ENCODE measurements at places on chromosomes 1 and 21.

GRCh38 chr1:155107309-155108264 lies 20.1 kb upstream of the EFNA1 start:
- no peak for DNase-seq

- DNase-seq, result no peak
Measured at GRCh38 chr1:28509705-28510272, 3.9 kb downstream of the RCC1 start.

- no peak for DNase-seq
Measured at GRCh38 chr1:156480016-156480370, 20.6 kb downstream of the MEF2D start.

DNA sequence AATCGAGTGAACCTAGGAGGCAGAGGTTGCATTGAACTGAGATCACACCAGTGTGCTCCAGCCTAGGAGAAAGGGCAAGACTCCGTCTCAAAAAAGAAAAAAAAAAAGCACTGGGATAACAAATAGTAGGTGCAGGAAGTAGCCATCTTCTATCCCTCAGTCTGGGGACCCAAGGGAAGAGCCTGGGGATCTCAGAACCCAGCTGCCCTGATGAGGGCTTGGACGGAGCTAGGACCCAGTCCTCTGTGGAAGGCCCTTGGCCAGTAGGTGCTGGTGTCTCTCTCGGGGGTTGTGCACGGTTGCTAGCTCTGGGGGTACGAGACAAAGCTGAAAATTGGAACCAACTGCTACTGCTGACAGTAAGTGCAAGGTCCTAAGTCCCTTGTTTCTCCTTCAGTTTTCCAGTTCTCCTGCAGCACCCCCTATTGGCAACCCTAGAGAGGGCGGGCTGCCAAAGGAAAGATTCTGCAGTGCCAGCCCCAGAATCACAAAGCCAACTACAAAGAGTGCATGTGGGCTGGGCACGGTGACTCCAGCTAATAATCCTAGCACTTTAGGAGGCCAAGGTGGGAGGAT lies 57.6 kb upstream of the KIF1B start:
- no peak for DNase-seq

DNA sequence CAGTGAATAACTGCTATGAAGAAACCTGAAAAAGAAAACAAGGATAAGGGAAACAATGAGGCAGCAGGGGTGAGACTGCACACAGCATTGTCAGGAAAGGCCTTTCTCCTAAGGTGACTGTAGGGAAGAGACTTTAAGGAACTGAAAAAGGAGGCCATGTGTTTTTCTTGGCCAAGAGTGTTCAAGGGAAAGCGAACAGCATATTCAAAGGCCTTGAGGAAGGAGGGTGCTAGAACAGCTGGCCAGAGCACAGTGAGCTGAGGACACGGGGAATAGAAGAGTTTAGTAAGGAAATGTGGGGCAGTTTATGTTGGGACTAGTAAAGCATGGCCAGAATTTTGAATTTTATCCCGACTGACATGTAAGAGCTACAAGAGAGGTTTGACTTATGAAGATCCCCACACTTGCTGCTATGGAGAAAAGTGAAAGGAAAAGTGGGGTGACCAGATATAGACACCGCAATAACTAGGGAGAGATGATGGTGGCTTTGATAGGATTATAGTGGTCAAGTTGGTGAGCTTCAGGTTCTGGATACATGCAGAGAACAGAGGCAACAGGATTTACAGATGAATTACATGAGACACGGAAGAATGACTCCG lies 1.4 kb downstream of the RWDD2B start:
- no peak for DNase-seq

DNA sequence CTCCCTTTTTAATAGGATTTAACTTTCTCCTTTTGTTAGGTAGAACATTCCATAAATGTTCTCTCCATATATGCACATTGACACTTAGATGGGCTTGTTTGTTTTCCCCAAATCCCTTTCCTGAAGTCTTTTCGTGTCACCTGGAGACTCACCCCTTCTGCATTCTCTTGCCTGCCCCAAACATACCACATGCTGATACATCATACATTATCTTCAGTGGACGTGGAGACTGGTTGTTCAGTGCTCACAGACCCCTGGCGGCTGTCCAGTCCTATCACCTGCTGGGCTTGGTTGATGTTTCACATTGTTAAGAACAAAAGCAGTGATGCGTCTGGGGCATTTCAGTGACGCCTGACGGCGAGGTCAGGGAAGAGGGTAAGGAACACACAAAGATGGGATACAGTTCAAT lies 22.2 kb downstream of the FMOD start:
- DNase-seq, result peak; percentile 54

GRCh38 chr1:12745126-12745991 lies 641 bp upstream of the CFAP107 start:
- no peak for DNase-seq

DNA sequence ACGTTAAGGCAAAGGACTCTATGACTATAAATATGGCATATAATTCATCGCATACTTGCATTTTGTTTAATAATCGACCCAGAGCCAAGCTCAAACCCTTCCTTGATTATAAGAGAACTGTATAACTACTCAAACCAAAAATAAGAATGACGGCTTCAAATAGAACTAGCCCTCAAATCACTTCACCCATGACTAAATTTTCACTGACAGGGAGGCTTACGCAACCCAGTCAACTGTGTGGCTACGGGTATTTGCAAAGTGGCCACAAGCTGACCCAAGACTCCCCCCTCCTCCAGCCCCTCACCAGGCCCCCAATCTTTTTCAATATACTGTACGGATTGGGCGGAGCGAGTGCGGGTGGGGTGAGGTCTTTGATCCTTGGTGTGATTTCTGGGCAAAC lies 268.3 kb downstream of the ASTN1 start:
- DNase-seq, result peak; percentile 40

DNA sequence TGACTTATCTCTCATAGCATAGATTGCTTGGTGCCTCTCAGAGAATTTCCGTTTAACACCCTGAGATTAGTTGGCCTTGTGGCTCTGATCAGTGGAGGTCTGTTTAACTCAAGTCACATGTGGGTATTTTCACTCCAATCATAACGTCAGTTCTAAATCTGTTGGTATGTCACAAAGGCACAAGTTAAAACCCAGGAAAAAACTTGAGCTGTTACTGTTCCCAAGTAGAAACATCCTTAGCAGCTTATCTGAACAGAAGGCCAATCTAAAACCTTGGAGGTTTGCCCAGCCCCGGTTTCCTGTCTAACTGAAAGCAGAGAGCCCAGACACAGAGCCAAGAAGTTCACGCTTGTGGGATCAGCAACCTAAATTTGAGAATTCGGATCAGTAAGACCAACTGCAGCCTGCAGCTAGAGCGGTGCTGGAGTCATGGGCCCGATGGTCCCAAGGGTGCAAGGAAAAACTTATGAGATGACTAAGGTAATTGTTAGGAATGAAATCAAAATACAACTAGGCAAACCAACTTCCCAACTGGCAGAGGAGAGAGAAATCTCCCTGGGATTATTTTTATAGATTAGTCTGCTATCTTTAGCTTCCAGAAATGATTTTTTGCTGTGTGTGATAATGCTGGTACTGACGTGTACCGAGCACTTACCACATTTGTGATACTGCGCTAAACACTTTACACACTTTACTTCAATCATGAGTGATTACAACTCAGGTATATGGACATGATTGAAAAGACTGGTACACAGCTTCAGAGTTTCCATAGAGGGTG lies 90.2 kb upstream of the C1orf21 start:
- no peak for DNase-seq

DNA sequence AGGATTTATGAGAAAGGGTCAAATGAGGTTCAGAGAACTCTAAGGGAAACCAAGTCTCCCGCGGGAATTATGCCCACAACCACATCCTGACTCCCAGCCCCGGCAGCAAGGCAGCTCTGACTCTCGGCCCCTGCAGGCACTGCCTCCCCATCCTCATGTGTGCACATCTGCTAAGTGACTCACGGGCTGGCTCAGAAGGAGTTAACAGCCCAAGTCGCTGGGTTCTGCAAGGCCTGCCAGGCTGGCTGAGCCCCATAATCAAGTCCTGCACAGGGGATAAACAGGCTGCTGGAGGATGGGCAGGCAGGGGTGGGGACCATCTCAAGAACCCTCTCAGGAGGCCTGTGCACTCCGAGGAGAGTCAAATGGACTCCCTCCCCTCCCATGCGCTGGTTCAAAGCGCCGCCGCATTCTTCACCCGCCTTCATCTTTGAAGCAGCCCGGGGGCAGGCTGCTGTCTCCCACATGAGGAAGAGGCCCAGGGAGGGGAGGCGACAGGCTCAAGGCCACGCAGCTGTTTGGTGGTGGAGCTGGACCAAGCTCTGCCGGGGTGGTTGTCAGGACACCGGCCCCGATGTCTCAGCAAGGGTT lies 344.3 kb downstream of the MATN1 start:
- peak; percentile 53 for DNase-seq

GRCh38 chr1:96808191-96808590 lies 86.6 kb downstream of the PTBP2 start:
- no peak for DNase-seq

- DNase-seq, result no peak
Measured at GRCh38 chr21:26851109-26851944, 6.1 kb upstream of the ADAMTS1 start.

- DNase-seq, result no peak
Measured at GRCh38 chr1:53615101-53615500, 123.9 kb downstream of the GLIS1 start.

DNA sequence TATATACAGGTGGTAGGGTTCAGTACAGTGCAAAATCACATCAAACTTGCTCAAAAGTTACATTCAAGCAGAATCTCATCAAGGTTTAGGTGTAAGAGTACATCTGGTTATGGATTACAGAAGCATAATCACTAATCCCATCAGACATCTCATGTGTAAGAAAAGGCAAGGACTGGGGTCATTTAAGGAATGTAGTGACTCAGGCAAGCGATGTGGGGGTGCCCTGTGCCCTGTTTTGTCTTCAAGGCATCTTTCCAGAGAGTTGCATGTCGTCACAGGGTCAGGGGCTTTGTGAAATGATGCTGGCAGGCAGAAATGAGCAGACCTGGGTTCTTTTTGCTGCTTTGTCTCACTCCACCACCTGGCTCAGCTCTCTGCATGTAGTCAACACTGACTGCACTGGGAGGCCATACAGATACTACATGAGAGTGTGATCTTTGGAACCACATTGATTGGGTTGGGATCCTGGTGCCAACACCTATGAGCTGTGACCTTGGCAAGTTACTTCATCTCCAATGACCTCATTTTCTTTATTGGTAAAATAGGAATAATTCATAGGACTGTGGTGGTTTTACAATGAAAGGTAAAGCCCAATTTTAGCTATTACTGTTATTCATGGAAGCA lies 8.2 kb upstream of the HHIPL2 start:
- DNase-seq, result no peak

- DNase-seq, result peak; percentile 25
Measured at GRCh38 chr1:64986903-64987871, 20.8 kb upstream of the JAK1 start.

- DNase-seq, result no peak
Measured at GRCh38 chr21:34732388-34732821, 63.6 kb downstream of the CLIC6 start.

DNA sequence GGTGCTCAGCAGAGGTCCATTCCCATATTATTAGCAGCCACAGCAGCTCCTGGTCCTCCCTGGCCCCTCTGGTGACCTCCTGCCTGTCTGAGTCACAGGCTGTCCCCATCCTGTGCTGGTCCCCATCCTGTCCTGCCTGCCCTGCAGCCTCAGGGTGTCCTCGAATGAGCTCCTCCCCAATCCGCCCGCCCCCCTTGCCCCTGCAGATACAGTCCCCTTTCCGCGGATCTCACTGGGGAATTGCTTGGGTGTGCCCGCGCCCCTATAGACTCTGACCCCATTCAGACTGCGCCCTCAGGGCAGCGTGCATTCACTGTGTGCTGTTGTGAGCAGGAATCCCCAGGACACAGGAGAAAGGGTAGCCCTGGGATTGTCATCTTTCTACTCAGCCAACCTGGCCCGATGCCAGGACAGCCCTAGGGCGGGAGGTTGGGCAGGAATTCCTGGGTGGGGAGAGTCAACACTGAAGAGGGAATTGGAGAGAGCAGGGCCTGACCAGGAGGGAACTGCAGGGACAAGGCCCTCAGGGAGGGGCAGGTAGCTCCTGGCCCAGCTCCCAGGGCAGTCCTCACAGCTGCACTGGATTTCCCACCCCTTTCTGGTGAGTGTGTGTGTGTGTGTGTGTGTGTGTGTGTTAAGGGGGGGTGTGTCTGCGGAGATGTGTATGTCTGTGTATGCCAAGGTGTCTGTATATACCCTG lies 1.1 kb upstream of the GUCA2A start:
- peak; percentile 91 for DNase-seq

- peak; percentile 24 for DNase-seq
Measured at GRCh38 chr1:147600119-147601111, 59.1 kb downstream of the BCL9 start.

DNA sequence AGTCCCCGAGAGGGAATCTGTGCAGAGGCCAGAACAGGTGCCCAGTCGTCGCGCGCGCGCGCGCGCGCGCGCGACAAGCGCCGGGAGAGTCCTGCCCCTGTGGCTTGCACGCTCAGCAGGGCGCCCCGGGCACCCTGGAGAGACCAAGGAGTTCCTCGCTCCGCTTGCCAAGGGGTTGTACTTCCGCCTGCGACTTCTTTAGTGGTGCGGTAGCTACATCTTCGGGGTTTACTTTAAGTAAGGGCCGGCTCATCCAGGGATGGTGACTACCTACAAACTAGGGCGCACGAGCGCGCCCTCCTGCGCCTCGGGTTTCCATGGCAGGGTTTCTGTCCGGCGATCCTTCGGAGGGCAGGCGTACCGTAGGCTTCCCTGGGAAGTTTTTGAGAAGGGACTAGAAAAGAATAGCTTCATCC lies 1.4 kb downstream of the LHX4 start:
- peak; percentile 41 for DNase-seq

DNA sequence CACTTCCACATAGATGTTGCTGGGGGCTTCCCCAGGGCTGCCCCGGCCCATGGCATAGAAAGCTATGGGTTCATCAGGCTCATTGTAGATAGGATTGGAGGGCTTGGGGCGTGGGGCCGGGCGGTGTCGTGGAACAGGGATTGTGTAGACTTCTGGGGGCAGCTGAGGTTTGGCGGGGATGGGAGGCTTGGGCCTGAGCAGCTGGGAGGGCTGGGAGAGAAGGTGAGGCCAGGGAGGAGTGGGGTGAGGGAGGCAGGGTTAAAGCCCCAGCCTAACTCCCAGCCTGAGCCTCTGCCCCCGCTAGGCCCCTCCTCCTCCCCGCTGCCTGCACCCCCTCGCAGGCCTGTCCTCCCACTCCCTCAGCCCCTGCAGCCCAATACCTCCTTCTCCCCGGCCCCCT lies 7.4 kb downstream of the SH2D2A start:
- no peak for DNase-seq

- no peak for DNase-seq
Measured at GRCh38 chr1:50611675-50612074, 188.4 kb upstream of the DMRTA2 start.

- DNase-seq, result no peak
Measured at GRCh38 chr1:214360525-214361164, 79.7 kb downstream of the SMYD2 start.

DNA sequence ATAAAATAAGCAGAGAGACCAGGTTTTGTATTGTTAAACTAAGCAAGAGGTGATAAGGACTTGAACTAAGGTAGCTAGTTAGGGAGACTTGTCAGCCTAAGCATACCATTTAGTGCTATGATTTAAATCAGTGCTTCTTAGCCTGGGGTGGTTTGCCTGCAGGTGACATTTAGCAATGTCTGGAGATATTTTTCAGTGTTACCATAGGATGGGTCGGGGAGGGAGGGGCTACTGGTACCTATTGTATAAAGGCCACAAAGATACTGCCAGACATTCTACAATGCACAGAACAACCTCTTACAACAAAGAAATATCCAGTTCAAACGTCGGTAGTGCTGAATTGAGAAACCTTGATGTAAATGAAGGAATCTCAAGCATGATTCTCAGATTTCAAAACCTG lies 3.3 kb downstream of the ATP5PB start:
- no peak for DNase-seq

GRCh38 chr1:95701450-95702173 lies 467.6 kb downstream of the RWDD3 start:
- no peak for DNase-seq

GRCh38 chr21:29316029-29316742 lies 17.5 kb downstream of the BACH1 start:
- no peak for DNase-seq
